ENCODE measurements at places on chromosomes 11 and 22.

DNA sequence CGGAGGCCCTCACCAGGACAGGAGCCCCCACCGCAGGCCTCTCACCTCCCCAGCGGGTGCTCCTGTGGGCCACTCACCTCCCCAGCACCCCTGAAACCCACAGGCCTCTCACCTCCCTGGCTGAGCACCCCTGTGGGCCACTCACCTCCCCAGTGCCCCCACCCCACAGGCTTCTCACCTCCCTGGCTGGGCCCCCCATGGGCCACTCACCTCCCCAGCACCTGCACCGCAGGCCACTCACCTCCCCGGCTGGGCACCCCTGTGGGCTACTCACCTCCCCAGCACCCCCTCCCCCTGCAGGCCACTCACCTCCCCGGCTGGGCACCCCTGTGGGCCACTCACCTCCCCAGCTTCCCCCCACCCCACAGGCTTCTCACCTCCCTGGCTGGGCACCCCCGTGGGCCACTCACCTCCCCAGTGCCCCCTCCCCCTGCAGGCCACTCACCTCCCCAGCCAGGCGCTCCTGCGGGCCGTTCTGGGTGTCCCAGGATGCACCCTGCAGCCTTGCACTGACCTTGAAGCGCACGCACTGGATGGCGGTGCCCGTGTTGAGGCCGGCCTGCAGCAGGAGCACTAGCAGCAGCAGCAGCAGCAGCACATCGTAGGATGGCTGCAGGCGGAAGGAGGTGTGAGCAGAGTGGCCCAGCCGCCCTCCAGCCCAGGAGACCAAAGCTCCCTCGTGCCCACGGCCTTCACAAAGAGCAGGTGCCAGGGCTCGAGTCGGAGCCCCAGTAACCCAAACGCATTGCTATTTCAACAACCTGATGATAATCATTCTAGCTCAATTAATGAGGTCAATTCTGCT is 5.7 kb upstream of the TTLL8 start:
- DNase-seq: no peak

DNA sequence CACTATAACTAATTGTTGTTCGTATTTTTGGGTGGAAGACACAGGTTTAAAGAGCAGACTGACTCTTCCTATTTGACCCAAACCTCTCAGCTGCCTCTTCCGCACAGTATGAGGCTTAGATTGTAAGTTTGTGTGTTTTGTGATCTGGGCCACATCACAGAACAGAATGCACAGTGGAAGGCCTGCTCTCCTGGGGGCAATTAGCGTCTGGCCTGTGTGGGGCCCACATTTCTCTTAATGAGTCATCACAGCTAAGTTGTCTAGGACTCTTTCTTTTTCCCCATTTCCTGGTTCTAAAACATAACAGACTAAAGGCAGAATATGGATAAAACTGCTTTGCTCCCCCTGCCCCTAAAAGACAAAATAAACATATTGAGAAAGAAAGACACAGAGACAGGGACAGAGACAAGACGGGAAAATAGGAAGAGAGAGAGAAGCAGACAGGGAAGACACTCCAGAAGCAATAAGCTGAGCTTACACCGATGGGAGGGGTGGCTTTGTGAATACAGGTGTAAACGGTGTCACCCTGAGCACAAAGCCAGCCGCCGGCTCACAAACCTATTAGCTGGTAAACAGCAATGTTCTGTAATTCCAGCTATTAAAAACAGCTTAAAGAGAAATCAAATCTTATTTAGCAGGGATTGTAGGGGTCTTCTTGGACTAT is 127.4 kb upstream of the OPCML start:
- no peak for DNase-seq

DNA sequence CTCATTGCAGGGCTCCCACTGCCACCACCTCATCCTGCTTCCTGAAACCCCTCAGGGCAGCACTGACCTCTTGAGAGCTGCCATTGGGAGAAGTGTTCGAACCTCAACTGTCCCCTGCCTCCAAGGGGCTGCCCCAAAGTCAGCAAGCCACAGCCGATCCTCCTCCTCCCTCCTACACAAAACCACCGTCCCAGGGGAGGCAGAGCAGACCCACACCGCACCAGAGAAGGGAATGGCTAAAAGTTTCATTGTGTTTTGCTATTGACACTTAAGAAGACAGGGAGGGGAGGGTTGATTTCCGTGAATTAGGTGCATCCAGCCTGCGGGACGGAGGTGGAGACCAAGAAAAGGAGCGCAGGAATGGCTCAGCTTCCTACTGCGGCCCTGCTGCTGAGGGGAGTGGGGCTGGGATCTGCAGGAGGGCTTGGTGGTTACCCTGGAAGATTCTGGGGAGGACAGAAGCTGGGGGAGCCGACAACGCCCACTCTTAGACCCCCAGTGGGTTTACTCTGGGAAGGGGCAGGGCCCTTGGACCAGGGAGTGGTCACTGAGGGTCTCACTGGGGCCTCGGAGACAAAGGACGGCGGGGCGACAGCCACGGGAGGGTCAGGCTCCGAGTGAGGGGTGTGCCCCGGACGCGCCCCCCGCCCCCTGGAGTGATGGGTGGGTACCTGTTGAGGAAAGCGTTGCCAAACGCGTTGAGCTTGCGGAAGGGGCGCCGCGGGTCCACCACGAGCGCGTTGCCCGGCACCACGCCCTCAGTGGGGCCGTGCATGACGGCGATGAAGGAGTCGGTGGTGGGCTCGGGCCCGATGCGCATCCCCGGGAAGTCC is 815 bp downstream of the EHD1 start:
- DNase-seq: no peak

GRCh38 chr11:61297746-61298145 is 2.6 kb upstream of the VWCE start:
- no peak for DNase-seq

GRCh38 chr11:75002516-75002915 is 13.8 kb downstream of the NEU3 start:
- no peak for DNase-seq

DNA sequence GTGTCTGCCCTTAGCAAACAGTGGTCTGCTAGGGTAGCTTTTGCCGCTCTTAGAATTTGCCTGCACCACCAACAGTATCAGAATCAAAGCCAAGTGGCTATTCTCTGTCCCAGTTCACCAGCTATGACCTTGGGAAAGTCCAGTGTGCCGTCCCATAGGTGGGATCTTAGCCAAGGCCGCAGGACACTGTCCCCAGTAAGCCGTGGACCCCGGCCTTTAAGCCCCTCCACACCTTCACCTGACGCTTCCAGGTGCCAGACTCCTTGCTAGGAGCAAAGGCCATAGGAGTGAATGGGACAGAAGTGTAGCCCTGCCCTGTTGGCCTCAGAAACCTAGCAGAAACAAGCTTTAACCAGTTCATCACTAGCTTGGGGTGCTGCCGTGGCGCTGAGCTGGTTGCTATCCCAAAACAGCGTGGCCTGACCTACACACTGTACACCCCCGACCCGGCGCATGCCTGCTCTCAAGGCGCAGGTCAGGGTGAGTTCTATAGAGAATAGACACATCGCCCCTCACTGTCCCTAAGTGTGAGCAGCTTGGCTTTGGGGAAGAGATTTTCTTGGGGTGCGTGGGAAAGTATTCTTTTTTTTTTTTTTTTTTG is 4.5 kb downstream of the FADD start:
- no peak for DNase-seq

DNA sequence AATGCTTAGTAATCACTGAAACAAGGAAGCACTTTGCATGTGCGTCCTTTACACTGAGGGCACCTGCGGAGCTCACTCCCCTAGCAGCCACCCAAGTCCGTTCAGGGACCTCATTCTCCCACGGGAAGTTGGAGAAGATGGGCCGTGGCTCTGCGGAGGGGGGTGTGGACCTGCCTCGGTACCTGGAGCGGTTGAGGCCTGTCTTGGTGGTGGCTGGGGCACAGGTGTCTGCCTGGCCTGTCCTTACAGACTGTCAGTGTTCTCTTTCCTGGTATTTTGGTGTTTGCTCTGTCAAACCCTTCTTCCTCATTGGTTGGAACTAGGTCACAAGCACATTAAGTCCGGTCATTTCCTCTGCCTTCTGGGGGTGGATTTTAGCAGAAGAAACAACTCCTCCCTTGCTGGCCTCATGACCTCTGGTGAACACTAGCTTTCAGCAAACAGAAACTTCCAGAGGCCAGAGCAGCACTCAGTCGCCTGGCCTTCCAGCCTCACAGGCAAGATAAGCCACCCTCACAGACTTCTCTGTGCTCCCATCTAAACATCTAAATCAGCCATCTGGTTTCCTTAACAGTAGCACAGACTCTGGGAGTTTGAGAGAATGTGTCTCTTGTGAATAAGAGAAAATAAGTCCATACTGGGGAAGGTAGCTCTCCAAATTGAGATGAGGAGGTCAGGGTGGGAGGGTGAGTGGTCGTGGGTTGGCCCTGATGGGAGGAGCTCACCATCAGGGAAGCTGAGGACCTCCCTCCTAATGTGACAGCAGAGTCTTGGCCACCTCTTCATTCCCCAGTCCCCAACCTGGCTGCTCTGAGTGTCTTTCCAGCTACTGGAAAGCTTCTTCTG is 8.6 kb downstream of the SNAP29 start:
- DNase-seq: no peak

GRCh38 chr11:35717043-35717442 is 54.5 kb downstream of the TRIM44 start:
- no peak for DNase-seq

- DNase-seq: peak; percentile 43
These were observed 24.4 kb downstream of the RTN4R start for GRCh38 chr22:20243537-20244249.

DNA sequence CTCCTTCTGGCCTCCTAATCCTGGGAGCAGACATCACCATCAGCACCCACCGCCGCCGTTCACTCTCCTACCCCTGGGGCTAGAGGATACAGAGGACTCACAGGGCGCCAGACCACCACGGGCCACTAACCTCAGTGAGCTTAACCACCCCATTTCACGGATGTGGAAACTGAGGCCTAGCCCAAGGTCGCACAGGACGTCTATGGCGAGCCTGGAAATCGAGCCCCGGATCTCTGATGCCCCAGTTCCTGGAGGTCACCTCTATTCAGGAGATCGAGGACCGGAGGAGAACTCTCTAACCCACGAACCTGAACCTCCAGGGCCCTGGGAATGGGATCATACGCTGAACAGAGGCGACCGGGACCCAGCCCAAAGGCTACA is 349 bp downstream of the TIMM10 start:
- no peak for DNase-seq

- no peak for DNase-seq
These were observed 90.5 kb downstream of the PDE2A start for GRCh38 chr11:72583616-72584292.

DNA sequence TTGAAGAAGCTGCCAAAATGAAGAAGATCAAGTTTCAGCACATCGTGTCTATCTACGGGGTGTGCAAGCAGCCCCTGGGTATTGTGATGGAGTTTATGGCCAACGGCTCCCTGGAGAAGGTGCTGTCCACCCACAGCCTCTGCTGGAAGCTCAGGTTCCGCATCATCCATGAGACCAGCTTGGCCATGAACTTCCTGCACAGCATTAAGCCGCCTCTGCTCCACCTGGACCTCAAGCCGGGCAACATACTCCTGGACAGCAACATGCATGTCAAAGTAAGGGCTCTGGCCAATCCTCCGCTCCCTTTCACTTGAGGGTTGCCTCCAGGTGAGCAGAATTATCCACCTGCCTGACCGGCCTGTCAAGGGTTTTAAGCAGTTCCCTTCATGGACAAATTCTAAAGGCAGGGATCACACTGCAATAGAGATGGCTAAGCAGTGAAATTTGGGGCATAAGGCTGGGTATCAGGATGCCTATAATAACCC is 6.0 kb downstream of the ANKK1 start:
- DNase-seq: no peak

- DNase-seq: no peak
These were observed 83.1 kb upstream of the SLC5A12 start for GRCh38 chr11:26805001-26805400.

DNA sequence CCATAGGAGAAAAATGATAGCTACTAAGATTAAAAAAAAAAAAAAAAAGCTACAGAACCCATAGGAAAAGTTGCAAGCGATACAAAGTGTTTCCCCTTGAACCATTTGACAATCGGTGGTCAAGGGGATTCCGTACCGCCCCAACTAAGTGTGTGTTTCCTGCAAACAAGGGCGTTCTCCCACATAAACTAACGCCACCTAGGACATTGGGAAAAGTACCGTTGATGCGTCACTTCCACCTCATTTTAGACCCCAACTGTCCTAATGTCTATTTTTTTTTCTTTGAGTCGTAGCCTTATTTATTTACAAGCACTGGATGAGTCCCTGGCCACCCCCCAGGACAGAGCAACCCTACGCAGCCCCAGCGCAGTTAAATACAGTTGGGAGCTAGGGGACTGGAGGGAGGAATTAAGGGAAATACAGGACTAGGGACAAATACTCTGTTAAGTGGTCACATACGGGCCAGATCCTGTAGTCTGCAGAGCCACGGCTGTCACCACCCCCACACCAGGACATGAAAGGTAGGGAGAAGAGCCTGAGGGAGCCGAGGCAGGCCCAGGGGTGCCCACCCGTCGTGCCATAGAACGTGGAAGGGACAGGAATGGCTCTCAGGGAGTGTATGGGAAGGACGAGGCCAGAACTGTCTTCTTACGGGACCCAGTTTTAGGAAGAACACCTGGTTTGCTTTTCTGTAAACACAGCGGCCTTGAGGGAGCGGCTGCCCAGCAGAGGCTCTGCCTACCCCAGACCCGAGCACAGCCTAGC is 19.0 kb downstream of the EIF1AD start:
- DNase-seq: no peak

- DNase-seq: no peak
These were observed 16.9 kb downstream of the UPB1 start for GRCh38 chr22:24512043-24512442.

DNA sequence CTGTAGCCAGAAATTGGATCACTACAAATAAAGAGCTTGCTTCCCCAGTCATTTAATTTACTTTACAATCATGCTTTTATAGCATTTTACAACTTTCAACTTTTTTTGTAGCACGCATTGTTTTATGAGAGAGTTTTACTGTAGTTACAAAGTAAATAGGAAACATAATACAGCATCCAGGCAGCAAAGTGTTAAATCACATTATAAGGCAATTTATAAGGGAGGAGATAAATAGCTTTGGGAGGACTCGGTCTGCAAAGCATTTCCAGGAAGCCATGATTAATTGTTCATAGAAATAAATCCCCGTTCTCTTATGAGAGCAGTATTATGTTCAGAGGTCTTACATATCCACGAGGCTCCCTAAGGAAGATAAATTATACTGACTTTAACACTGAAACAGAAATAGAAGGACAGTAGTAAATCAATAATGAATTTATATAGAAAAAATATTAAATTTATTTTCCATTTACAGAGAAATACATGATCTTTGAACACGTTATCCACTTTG is 792.6 kb upstream of the RAG2 start:
- no peak for DNase-seq

- peak; percentile 73 for DNase-seq
These were observed 40.6 kb downstream of the WEE1 start for GRCh38 chr11:9613830-9614762.

- DNase-seq: no peak
These were observed 592.4 kb downstream of the TBC1D22A start for GRCh38 chr22:47354668-47355387.

- no peak for DNase-seq
These were observed 17.5 kb downstream of the NCR3LG1 start for GRCh38 chr11:17369094-17369493.

DNA sequence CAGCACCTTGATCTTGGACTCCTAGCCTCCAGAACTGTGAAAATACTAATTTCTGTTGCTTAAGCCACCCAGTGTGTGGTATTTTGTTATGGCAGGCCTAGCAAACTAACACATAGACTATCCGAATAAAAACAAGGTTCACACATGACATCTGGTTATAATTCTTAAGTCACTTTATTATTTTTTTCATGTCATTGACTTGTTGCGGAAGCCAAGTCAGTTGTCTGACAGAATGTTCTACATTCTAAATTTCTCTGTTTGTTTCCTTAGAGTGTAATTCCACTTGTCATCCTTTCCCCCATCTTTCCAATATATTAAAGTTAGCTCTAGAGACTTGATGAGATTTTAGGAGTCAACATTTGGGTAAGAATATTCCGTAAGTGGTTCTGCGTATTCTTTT is 40.6 kb downstream of the RAB30 start:
- no peak for DNase-seq

Data from HEK293T (cell line).